ENCODE measurements at places on chromosomes 1 and 21.

DNA sequence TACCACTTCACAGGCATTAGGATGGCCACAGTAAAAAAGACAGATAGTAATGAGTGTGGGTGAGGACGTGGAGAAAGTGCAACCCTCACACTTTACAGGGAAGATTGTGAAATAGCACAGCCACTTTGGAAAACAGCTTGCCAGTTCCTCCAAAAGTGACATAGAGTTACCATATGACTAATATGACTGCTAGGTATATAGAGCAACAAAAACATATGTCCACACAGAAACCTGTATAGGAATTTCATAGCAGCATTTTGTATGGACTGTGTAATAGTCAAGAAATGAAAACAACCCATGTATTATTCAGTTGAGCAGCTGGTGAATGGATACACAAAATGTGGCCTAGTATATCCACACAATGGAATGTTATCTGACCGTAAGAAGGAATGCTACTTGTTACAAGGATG lies 30.4 kb upstream of the LBR start:
- DNase-seq: no peak

GRCh38 chr1:43267818-43268425 lies 1.9 kb upstream of the TMEM125 start:
- DNase-seq: no peak

DNA sequence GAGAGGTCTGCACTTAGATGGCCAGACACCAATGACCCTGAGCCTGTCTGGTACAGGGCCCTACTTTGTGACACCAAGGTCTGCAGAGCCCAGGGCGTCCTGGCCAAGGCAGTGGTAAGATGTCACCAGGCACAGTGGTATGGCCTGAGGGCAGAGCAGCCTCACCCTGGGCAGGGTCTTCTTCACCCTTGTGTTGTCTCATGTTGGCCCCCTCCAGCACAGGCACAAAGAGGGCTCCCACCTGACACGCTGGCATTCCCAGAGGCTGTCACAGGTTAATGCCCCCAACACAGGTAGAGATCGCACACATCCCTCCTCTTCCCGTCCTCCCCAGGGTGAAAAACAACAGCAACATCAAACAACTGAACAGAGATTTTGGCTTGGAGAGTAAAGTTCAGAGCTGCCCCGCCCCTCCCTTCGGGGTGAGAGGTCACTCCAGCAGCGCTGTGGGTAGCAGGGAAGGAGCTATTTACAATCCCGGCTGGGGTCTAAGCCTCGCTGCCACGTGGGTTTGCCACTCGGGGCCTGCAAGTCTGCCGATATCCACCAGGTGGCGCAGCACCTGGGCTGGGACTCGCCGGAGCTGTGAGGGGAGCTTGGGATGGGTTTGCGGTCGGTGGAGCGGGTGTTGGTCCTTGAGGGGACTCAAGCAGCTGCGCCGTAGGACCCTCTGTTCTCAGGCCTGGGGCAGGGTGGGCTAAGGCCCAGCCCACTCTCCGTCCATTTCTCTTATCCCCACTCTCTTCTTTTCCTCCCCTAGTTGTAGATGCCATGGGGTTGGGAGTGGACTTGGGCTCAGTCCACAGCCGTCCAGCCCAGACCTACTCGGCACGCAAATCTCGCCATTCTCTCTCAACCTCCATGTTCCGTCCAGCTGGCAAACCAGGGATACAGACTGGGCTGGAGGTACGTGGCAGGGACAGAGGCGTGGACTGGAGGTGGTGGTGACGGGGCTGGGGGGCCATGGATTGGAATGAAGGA lies 12.7 kb downstream of the EFNA3 start:
- peak; percentile 84 for DNase-seq

GRCh38 chr1:9728451-9729295 lies 77.1 kb downstream of the PIK3CD start:
- DNase-seq: no peak

- no peak for DNase-seq
These were observed 390.5 kb downstream of the ST6GALNAC3 start for GRCh38 chr1:76465030-76465429.

DNA sequence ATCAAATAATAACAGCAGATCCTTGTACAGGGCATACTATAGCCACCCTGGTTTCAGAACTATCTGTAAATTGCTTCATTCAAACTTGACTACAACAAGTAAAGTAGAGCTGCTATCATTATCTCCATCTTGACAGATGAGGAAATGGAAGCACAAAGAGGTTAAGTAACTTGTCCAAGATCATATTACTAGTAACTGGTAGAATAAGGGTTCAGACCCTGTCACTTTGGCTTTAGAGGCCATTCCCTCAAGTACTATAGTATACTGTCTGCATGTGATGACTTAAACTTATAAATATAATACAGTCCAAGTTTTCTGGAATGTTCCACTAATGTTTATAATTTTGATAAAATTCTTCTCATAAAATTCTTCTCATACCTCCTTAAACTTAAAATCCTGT lies 24.8 kb downstream of the PGM1 start:
- DNase-seq: no peak

Measured in iPS-NIHi11 (cell line).